ENCODE measurements at places on chromosomes 5 and 9.

DNA sequence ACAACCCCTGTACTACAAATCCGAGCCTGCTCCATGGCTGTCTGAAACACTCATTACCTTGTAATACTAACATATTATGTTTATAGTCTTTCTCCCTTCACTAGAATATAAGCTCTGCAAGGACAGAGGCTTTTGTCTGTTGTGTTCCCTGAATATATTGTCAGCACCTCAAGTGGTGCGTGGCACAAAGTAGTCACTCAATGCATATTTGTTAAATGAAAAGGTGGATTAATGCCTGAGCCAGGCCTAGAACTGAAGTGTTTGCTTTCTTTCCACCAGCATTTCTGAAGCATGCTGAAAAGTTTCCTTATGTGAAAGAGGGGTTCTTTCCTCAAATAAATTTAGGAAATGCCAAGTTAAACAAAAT is 36.3 kb downstream of the ELL2 start:
- no peak for DNase-seq

DNA sequence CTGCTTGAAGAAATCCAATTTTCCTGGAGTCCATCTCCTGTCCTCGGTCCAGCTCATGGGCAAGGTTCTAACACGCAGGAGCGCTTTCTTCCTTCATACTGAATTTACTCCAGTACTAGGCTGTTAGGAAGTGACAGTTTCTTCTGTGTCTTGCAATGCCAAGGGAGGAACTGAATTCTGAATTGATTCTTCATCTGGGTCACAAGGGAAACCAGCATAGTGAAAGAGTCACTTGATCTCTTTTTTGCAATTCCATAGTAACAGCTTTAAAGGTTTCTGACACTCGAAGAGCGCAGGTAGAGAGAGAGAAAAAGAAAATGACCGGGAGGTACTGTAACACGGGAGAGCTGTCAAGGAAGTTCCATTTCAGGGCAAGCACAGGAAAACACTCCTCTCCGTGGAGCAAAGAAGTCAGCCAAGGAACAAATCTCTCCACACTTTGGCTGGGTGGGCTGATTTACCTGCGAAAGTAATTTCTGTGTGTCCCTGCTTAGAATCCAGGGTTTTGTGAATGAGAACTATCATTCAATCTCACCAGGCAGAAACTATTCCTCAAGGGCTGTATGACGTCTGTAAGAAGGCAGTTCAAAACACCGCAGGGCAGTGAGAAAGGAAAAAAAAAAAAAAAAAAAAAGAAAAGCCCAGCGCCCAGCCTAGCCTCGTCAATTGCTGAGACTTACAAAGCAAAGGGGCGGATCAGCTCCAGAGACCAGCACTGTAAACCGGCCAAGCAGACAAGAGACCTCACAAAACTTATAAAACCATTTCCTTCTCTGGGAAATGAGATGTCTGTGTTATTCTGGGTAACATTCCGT is 617.8 kb downstream of the PDE4D start:
- no peak for DNase-seq

- DNase-seq = no peak
These were observed 197.5 kb downstream of the KIAA0825 start for GRCh38 chr5:94420885-94421284.

DNA sequence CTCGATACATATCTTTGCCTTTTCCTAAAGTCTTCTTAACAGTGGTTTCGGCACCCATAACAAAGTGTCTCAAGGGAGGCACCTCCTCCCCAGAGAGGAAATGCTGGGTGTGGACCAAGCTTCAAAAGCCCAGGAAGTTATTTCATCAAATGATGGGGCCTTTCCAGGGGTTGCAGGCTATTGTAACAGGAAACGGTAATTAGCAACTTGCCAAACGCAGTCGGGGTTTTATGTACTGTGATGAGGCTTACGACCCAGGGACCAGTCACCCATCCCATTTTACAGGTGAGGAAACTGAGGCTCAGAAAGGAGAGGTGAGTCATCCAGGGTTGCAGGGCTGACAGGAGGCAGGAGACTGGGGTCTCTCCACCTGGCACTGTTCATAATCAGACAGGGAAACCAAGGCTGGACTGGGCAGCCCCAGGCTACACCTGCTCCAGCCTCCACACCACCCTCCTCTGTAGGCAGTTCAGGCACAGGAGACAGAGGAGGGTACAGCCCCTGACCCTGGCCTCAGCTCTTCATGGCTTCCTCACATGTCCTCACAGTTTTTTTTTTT is 30.0 kb upstream of the SUSD3 start:
- DNase-seq = peak; percentile 8

DNA sequence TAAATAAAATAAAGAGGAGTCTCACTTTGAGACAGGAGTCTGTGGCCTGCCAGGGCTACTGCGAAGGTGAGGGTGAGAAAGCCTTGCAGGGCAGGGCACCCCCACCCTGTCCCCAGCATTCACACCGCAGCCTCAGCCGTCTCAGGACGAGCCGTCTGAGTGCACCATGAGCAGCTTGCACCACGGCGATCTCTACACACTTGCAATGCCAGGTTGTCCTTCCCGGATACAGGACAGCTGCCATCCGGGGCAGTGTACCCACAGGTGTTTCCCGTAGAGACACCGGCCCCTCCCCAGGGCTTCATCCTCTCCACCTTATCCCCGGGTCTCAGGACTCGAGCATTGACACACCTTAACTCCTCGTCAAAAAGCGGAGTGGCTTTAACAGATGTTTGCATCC is 43.3 kb downstream of the IRX2 start:
- no peak for DNase-seq

DNA sequence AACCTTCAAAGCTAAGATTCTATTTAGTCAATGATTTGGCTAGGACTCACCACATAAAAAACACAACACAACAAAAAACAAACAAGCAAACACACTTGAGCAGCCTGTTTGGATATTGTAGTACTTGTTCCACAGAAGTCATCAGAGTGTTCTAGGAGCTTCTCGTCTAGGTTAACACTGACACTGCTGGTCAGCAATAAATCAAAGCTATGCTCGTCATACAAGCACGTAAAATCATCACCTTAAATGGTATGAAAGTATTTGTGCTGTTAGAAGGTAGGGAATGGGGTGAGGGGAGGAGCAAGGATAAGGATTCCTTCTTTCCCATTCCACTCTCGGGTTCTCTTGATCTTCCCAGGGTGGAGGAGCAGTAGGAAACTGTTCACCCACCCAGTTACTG is 88.0 kb downstream of the ARL15 start:
- no peak for DNase-seq

- DNase-seq = no peak
These were observed 41.9 kb downstream of the SLC22A5 start for GRCh38 chr5:132411304-132412013.

GRCh38 chr5:31449174-31449573 is 82.7 kb downstream of the DROSHA start:
- DNase-seq = no peak

DNA sequence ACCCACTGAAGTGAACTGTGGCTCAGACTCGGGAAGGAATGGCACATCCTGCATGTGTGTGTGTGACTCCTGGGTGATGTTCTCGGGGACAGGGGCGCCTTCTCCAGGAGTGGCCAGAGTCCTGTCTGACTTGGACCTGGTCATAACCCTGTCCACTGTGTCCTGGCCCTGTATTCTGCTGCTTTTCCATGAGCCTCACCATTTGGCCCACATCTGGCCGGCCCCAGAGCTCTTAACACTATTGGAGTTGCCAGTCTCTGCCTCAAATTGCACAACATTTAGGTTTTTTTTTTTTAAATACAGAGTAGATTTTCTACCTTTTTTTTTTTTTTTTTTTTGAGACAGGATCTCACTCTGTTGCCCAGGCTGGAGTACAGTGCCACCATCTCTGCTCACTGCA is 278.3 kb upstream of the TUT7 start:
- DNase-seq = no peak

DNA sequence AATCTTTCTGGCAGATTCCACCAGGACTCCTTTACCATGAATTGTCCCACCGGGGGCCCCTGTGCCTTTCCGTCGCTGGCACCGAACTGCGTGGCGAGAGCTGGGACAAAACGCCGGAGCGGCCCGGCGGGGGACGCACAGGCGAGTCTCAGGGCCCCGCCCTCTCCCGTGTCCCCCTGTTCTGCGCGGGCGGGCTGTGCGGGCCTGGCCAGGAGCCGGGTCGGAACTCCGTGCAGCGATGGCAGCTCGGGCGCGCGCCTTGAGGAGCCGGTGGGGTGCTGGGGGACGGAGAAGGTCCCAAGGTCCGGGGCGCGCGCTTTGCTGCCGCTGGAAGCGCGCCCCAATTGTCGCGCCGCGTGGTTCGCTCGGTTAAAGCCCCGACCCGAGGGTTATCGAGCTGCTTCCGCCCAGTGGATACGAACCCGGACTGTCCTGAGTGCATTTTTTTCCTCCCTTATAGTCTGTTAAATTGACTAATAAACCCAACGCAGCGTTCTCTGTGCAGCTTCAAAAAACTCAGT is 125.3 kb downstream of the TMEM174 start:
- DNase-seq = no peak

- no peak for DNase-seq
These were observed 88.9 kb downstream of the AMBP start for GRCh38 chr9:113989017-113989713.

DNA sequence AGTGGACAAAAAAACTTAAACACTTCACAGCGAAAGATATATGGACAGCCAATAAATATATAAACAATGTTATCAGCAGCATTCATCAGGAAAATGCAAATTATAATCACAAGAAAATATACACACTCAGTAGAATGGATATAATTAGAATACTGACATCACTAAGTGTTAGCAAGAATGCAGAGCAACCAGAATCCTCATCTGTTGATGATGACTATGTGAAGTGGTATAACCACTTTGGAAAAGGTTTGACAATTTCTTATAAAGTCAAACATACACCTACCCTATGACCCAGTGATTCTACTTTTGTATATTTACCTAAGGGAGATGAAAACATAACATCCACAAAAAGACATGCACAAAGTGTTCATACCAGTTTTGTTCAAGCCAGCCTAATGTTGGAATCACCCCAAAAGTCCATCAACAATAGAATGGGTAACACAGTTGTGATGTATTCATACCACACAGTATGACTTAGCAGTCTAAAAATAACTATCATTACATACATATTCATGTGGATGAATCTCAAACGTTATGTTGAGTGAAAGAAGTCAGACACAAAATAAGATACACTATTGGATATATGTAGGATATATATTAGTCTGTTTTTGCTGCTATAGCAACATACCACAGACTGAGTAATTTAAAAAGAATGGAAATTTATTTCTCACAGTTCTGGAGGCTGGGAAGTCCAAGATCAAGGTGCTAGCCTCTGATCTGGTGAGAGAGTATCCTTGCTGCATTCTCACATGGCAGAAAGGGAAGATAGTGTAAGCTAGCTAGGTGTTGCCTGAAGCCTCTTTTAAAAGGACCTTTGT is 148.8 kb upstream of the ADAMTSL1 start:
- no peak for DNase-seq

- no peak for DNase-seq
These were observed 42.2 kb downstream of the OSMR start for GRCh38 chr5:38888041-38888440.

DNA sequence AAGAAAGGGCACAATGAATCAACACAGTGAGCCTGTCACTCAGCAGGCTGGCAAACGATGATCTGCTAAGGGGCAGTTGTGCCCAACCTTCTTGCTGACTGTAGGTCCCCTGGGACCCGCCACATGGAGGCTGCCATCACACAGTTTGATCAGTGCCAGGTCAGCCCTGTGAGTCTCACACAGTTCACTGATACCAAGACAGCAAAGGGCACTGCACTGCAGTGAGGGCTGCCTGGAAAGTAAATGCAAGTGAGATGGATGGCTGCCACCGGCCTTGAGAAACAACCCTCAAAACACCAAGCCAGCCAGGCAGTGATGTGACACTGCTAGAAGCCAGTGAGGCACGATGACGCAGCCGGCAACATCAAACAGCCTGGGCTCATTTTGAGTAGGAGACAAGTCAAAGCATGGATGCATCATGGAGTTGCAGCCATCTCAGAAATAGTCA is 30.3 kb downstream of the FOXD1 start:
- DNase-seq = no peak

GRCh38 chr9:9133526-9133925 is 1333.9 kb upstream of the DMAC1 start:
- no peak for DNase-seq

DNA sequence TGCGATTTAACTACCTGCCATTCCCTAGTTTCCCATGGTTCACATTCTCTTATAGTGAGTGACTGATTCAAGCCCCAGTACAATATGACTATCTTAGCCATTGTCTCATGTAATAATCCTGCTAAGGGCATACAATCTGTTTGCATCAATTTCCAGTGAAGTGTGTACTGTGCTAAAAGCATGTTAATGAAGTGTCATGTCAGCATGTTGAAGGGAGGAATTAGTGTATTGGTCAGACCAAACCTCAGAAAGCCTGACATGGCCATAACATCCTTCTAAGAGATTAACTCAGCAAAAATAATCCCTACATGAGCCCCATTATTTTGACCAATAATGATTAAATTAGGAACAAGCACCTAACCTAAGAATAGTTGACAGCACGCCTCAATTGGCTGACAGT is 442.4 kb downstream of the ENC1 start:
- DNase-seq = no peak

GRCh38 chr9:94760660-94761059 is 34.2 kb downstream of the AOPEP start:
- no peak for DNase-seq

GRCh38 chr5:137872466-137872865 is 4.8 kb downstream of the MYOT start:
- no peak for DNase-seq

GRCh38 chr5:134242146-134242545 is 16.3 kb upstream of the PPP2CA start:
- DNase-seq = no peak

DNA sequence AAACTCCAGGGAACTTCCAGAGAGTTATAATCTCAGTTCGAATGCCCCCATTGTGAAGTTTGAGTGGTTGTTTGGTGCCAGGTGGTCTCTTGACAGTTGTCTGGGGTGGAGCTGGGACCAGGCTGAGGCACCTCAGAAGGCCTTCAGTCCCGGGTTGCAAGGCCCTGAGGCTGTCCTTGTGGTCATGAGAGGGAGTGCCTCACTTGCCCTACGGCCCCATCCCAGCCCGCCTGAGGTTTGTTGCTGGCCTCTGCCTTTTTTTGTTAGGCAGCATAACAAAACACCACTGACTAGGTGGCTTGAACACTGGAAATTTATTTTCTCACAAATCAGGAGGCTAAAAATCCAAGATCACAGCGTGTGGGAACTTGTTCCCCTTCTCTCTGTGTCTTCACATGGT is 73.0 kb upstream of the PAPPA start:
- no peak for DNase-seq

DNA sequence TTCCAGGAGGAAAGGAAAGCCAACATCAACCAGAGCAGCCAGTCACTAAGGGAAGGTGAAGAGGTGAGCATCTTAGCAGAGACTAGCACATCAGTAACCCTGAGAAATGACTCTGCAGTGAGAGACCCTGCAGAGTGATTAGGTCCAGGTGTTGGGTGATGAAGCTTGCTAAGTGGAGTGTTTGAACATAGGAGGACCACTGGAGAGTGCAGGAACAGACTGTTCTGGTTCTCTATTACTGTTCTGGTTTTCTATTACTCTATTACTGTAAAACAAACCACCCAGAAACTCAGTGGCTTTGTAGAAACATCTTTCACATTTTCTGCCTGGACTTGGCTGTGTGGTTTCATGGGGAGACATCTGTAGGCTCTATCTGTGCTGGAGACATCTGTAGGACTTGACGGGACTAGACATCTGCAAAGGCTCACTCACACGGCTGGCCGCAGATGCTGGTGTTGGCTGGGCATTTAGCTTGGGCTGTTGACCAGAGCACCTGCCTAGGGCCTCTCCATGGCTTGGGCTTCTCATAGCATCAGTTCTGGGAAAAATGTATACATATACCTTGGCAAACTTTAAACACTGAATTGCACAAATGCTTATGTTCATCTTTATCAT is 33.4 kb upstream of the SPATA31E1 start:
- no peak for DNase-seq

Data from stimulated activated CD8-positive, alpha-beta memory T cell treated with anti-CD3 and anti-CD28 coated beads, Interleukin-7, amount 100 ng/mL, for 1 hour (primary cell).